ENCODE measurements at places on chromosomes 3 and 15.
A peak's percentile ranks its signal among the peaks of the same experiment; 100 is the strongest.

DNA sequence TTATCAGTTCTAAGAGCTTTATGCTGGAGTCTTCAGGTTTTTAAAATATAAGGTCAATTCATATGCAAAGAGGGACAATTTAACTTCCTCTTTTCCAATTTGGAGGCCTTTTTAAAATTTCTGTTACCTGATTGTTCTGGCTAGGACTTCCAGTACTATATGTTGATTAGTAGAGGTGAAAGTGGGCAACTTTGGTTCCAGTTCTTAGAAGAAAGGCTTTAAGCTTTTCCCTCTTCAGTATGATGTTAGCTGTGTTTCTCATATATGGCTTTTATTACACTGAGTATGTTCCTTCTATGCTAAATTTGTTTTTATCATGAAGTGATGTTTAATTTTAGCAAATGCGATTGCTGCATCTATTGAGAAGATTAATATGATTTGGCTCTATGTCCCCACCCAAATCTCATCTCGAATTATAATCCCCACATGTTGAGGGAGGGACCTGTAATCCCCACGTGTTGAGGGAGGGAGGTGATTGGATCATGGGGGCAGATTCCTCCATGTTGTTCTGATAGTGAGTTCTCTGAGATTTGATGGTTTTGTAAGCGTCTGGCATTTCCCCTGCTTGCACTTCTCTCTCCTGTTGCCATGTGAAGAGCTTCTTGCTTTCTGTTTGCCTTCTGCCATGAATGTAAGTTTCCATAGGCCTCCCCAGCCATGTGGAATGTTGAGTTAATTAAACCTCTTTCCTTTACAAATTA is 33.8 kb downstream of the FAIM start:
- DNase-seq = no peak

DNA sequence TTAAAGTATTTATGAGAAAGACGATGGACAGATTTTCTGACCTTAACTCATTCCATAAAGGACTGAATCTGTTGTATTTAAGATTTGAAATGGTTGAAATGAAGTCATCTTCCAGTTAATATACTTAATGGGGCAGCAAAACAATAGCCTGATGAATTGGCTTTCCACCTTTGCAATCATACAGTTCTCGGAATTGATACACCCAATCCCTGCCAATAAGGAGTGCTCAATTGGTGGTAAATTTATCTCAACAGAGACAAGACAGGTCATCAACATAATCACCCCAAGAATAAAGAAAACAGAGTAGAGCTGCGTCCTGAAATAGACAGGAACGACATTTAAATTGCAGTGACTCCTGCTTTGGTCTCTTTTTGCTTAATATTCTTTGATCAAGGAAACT is 11.2 kb downstream of the ANXA2 start:
- no peak for DNase-seq

GRCh38 chr3:119227070-119227850 is 13.4 kb downstream of the B4GALT4 start:
- DNase-seq = peak; percentile 32

DNA sequence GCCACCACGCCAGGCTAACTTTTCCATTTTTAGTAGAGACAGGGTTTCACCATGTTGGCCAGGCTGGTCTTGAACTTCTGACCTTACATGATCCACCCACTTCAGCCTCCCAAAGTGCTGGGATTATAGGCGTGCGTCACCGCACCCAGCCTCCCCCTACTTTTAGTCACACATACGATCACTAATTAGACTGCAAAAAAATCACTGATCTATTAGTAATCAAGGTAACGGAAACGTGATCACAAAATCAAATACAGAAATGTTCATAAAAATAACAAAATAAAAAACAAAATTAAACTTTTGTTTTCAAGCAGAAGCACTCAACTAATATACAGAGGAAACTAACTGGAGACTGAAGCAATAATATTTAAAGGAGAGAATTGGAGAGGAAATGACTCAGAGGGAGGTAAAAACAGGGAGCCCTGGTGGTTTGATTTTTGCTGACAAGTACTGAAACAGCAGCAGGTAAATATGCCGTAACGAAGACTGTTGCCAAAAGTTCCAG is 4.6 kb downstream of the WDR53 start:
- DNase-seq = no peak

DNA sequence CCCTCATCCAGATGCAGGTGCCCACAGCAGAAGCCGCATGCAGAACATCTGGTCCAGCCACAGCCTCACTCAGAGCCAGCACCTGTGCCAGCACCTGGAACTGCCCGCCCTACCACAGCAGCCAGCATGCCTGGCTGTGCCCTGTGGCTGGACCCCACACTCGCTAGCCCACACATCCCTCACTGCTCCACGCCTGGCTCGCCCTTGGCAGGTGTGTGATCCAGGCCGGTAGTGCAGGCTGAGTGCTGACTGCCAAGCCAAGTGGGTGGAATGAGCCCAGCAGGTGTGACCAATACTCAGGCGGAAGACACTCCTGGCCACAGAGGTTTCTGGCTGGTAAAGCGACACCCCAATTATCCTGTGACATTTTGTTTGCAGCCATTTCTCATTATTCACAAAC is 162.4 kb upstream of the ROBO1 start:
- no peak for DNase-seq

DNA sequence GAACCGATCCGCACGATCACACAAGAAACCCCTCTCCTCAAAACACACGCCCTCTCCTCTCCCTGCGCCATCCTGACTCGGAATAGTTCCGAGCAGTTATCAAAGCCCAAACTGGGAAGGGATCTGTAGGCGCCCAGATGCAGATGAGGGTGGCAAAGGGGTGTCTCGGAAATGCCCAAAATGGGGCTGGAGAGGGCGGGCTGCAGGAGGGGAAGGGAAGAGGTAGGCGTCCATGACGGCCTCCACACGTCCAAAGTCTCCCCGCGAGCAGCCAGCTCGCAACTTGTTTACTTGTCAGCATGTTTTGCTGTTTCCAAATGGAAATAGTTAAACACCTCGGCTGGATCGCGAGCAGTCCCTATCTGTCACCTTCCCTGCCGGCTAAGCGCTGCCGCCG is 1.5 kb downstream of the NTRK3 start:
- DNase-seq = no peak

- no peak for DNase-seq
Measured at GRCh38 chr3:70947579-70947978, 635.1 kb upstream of the MDFIC2 start.

DNA sequence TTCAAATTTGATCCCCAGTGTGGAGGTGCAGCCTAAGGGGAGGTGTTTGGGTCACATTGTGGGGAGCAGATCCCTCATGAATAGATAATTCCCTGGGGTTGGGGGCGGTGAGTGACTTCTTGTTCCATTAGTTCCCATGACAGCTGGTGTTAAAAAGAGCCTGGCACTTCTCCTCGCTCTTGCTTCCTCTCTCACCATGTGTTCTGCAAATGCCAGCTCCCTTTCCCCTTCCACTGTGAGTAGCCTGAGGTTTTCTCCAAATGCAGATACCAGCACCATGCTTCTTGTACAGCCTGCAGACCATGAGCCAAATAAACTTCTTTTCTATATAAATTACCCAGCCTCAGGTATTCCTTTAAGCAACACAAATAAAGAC is 23.1 kb downstream of the RIOX2 start:
- DNase-seq = no peak
